Stimulated activated CD4-positive, alpha-beta T cell treated with anti-CD3 and anti-CD28 coated beads, Interleukin-1b, Interleukin-23, amount 100 ng/mL, for 1 hour (primary cell): ENCODE measurements at places on chromosomes 6 and 20.

DNA sequence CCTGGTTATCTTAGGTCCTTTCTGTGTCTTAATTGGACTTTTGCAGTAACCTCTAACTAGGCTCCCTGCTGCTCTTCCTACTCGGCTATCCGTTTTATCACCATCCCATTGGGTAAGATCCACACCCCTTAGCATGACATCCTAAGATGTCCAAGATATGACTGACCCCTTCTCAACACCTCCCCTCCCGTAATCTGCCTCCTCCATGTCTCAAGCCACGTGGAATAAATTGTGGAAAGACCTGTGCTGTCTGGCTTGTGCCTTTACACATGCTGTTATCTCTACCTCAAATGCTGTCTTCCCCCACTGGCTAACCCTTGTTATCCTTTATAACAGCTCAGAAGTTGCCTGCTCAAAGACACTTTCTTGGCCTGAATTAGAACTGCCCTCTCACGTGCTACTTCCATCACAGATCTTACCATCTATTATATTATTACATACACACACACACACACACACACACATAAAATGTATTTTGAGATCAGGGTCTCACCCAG, 26.5 kb downstream of the EIF2S2 start:
- no peak for DNase-seq

DNA sequence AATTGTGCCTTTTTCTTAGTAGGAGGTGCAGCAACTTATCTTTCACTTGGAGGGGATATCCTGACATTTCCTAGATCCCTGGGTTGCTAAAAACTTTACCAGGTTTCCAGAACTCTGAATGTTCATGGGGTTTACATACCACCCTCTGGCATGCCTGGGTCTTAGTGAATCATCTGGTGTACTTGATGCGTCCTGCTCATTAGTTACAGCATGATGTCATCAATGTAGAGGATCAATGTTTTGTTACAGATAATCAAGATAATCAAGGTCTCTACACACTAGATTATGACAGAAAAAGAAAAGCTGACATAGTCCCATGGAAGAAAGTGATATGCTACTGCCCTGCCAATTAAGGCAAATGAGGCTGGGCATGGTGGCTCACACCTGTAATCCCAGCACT, 27.0 kb downstream of the FITM2 start:
- no peak for DNase-seq

GRCh38 chr20:1566701-1567100, 9.2 kb upstream of the SIRPD start:
- DNase-seq = no peak

DNA sequence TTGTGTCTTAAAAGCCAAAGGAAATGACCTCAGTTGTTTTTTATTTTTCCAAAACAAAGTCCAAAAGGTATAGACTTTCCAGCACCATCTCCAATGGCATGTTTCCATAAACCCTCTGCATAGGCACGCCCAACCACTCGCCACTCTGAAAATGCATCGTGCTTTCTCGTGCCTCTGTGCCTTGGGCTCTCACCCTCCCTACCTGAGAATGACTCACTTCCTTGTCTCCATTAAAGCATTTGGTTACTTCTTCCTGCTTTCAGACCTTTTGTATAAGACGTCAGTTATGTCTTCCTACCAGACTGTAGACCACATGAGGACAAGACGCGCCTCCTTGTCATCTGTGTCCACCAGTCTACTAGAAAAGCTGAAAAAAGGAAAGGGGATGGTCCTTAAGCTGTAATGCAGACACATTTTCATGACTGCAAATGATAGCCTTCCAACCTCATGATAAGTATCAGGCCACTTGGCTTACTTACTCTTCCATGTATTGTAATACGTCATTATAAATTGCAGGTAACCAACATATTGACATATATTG, 61.2 kb upstream of the CDYL start:
- no peak for DNase-seq

- DNase-seq = no peak
Observed at GRCh38 chr6:26604026-26604425, 7.3 kb downstream of the ABT1 start.

DNA sequence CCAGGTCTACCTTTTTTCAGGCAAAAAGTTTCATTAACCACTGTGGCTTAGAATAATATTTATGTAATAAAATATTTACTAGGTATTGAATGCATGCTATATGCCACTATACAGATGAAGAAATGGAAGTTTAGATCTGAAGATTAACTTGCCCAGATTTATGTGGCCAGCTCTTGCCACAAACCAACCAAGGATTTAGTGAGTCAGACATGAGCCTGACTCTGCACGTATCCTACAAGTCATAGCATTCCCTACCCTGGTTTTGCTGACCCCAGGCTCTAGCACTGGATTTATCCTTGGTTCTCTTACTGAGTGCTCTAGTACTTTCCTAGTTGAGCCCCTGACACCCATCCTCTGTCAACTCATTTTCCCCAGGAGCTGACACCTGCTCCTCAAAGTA, 75.4 kb downstream of the ANKEF1 start:
- DNase-seq = no peak

- DNase-seq = no peak
Observed at GRCh38 chr6:16837217-16837972, 76.1 kb upstream of the ATXN1 start.

DNA sequence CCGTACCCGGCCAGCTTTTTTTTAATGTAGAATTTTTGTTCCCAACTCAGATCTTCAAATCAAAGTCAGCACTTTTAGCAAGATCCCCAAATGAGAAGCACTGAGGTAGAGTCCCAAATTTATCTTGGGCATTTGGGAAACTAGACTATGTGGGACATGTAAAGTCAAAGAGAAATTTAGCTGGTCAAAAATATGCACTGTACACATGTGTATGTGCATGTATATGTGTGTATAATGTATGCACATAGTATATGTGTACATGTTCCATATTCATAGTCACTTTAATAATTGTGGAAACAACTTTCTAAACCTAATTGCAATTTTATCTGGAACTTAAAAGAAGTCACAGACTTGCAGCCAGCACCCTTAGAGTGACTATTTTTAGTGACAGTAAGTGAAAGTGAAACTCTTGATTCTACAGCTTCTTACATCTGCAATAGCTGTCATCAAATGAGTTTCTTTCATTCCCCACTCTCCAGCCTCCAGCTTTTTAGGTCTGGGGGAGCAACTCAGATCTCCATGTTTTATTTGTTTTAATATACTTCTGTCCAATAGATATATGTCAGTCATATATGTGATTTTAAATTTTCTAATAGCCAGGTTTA, 53.6 kb downstream of the CDC40 start:
- DNase-seq = no peak

DNA sequence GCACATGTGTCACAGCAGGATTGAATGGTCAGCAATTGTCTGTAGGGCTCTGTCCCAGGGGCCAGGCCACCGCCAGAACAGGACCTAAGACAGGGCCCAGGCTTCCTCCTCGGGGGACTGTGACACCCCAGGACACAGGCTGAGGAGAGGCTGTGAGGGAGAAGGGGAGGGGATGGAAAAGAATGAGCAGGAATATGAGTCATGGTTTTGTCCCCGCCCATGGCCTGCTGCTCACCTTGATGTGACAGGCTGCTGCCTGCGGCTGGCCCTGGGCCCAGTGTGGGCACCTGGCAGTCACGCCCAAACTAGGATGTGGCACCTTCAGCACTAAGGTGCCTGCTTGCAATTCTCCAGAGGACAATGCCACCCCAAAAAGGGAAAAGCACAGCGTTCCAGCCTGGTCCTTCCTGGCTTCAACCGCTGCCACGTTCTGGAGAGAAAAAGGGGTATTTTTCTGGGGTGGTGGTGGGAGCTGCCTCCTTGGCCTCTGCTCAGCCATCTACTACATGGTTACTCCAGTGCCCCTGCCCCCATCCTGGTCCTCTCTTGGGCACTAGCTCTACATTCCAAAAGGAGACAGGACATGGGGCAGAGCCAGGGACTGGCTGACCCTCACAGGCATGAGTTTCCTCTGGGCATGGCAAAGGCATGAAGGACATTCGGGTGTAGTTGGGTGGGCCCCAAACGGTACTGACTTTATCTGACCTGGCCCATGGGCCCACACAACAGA, 93.4 kb downstream of the SLC22A23 start:
- no peak for DNase-seq

- DNase-seq = no peak
Observed at GRCh38 chr20:31476643-31477215, 1.6 kb downstream of the REM1 start.

DNA sequence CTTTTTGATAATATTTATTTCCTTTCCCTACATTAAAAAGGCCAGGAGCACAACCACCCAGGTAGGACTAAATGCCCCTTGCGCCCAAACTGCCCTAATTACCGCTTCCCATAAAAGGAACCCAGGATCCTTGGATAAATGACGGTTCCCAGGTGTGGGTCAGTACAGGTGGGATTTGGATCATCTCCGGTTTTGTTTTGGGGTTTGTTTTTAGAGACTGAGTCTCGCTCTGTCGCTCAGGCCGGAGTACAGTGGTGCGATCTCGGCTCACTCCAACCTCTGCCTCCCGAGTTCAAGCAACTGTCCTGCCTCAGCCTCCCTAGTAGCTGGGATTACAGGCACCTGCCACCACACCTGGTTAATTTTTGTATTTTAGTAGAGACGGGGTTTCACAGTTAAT, 28.4 kb downstream of the ZNF217 start:
- no peak for DNase-seq

- no peak for DNase-seq
Observed at GRCh38 chr20:48219306-48219705, 434.0 kb upstream of the SULF2 start.

- DNase-seq = no peak
Observed at GRCh38 chr20:39253051-39253755, 291.1 kb downstream of the DHX35 start.

- DNase-seq = no peak
Observed at GRCh38 chr6:53250176-53251032, 98.3 kb downstream of the ELOVL5 start.

GRCh38 chr6:387293-387741, 4.2 kb upstream of the IRF4 start:
- no peak for DNase-seq

- no peak for DNase-seq
Observed at GRCh38 chr6:6748001-6748400, 159.5 kb downstream of the LY86 start.

- no peak for DNase-seq
Observed at GRCh38 chr6:56595490-56596122, 47.1 kb downstream of the DST start.

GRCh38 chr6:14743474-14744211, 502.2 kb upstream of the JARID2 start:
- DNase-seq = peak; percentile 66

DNA sequence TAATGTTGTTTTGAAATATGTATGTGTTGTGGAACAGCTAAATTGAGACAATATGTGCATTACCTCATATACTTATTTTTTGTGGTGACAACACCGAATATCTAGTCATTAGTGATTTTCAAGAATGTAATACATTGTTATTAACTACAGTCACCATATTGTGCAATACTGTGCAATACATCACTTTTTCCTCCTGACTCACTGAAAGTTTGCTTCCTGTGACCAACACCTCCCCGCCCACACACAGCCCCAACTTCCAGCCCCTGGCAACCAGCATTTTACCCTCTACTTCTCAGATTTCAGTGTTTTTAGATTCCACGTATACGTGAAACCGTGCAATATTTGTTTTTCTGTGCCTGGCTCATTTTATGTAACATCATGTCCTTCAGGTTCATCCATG, 627.9 kb downstream of the PRKN start:
- DNase-seq = no peak

DNA sequence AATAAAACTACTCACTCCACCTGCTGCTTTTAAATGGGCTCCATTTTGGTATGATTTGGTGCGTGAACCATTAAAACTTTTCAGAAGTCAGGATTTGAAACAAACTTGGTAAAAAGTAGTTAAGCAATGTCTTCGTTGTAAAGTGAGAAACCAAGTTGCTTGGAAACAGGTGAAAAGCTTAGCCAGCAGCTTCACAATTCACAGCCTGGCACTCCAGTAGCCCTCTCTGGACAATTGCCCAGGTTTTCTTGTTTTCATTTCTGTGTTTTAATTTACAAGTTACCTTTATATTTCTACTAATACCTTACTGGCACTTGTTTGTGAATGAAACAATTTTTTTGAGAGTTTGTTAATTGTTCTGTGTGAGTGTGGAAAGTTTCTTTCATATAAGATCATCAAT, 12.8 kb downstream of the NT5E start:
- DNase-seq = no peak

- no peak for DNase-seq
Observed at GRCh38 chr6:107460083-107460631, 793 bp upstream of the PDSS2 start.

DNA sequence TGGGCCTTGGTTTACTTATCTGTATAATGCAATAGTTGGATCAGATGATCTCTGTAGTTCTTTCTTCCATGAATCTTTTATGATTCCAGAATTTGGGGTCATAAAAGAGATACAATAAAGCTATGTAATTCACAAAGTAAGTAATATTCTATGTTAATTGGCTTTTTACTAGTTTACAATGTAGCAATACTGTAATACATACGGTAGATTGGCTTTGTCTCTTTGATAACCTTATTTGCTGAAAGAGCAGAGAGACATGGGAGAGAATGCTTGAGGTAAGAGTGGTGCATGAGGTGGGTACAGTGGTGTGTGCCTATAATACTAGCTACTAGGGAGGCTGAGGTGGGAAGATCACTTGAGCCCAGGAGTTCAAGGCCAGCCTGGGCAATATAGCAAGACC, 14.7 kb downstream of the SPACA1 start:
- DNase-seq = no peak

DNA sequence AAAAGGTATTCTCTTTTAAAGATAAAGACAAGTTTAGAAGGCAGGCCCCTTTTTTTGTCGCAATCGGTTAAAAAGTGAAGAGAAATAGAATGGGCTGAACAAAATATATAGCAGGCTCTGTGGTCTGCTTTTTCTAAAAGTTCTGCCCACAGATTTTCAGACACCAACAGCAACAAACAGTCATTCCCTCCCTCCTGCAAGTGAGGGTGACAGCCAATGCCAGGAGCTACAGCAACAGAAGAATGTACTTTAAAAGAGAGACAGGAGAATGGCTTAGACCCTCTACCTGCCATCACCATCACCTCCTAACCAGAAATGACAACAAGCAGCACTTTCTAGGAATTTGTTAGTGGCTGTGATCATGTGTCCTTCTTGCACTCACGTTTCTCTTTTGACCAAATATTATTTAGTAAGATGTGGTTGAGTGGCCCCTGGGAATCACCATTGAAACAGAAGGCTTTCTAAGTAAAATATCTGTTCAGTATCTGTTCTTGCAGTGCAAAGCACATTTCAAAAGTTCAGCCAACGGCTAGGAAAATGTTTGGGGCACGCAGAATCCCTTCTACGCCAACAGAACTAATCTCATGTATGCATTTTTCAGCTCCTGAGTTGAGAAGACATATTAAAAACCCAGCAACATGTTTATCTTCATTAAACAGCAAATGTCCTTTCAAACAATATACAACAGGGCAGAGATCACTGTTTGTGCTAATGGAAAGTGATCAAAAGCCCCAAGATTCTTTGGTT, 248.5 kb downstream of the ATXN1 start:
- no peak for DNase-seq

DNA sequence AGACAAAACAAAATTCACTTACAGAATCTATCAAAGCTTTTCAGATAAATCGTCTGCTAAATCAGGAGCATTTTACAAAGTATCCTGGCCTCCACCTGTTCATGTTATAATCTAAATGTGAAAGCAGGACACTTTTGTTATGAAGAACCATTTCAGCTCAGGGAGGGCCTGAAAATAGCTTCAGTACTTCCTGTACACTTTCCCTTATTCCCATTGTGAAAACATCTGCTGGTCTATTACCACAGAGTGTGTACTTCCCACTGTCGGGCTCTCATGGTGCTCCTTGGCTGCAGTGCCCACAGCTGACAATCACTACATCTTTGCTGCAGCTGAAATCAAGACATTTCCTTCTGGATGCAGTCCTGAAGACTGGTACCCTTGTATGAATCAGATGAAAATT, 128.1 kb downstream of the OPRM1 start:
- no peak for DNase-seq
